Cortex of kidney (tissue), 1 donor: ENCODE measurements at places on chromosomes 7 and 10.

GRCh38 chr7:20402747-20403230 lies 72.1 kb downstream of the ITGB8 start:
- no peak for DNase-seq

- DNase-seq = no peak
Measured at GRCh38 chr7:81140252-81140651, 221.4 kb upstream of the SEMA3C start.

- no peak for DNase-seq
Measured at GRCh38 chr7:18345641-18346234, 149.8 kb upstream of the HDAC9 start.

DNA sequence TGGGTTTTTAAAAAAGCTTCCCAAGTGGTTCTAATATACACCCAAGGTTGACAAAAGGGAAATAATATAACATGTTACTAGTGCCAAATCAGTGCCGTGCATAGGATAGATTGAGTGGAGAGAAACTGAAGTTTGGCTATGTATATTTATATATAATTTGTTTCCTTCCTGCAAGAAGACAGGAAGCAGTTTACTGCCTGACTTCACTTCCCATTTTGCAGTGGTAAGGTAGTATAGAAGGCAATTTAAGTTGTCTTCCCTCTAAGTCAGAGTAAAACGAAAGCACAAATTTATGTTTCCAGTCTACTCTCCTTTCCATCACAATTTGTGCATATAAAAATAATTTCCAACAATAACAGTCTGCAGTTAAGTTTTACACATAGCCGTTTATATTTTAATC lies 3.4 kb upstream of the HYCC1 start:
- no peak for DNase-seq

GRCh38 chr10:71223347-71224058 lies 11.1 kb downstream of the UNC5B start:
- DNase-seq = no peak

DNA sequence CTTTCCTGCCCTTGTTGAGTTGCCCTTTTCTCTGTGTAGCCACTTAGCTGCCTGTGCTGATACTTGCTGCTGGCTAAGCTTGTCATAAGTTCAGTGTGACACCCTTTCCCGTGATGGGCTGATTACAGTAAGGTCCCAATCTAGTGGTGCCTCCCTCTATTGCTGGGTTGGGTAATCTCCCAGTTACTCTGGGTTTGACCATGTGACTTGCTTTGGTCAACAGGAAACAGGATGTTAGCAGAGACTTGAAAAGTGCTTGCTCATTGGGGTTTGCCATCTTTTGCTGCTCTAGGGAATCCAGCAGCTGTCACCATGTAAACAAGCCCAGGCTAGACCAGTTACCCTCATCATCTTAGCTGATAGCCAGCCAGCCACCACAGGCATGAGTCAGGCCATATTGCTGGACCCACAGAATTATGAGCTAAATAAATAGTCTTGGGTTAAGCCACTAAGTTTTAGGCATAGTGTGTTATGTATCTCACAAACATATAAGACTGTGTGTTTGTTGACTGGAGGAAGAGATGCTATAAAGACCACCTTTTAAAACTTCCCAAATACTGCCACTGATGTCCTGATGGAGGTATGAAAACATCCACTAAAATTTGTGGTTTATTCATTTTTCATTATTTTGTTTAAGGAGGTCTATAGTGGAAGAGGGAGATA lies 4.0 kb upstream of the LEP start:
- DNase-seq = no peak

DNA sequence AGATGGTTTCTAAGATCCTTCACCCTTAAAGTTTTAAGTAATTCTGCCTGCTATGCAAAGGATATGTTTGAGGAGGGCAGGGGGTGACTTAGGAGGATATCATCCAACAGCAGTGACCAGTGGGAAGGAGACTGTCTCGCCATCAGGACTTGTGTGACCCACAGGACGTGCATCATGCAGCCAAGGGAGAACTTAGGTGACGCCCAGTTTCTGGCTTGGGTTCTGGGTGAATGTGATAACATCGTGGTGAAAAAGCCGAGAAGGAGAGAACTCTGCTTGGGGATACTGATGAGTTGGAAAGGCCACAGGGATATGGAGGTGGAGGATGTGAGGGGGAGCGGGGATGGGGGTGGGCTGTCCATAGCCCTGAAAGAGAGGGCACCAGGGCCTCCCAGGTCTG lies 3.8 kb downstream of the WIPI2 start:
- DNase-seq = no peak
